ENCODE measurements at places on chromosomes 2 and 18.

DNA sequence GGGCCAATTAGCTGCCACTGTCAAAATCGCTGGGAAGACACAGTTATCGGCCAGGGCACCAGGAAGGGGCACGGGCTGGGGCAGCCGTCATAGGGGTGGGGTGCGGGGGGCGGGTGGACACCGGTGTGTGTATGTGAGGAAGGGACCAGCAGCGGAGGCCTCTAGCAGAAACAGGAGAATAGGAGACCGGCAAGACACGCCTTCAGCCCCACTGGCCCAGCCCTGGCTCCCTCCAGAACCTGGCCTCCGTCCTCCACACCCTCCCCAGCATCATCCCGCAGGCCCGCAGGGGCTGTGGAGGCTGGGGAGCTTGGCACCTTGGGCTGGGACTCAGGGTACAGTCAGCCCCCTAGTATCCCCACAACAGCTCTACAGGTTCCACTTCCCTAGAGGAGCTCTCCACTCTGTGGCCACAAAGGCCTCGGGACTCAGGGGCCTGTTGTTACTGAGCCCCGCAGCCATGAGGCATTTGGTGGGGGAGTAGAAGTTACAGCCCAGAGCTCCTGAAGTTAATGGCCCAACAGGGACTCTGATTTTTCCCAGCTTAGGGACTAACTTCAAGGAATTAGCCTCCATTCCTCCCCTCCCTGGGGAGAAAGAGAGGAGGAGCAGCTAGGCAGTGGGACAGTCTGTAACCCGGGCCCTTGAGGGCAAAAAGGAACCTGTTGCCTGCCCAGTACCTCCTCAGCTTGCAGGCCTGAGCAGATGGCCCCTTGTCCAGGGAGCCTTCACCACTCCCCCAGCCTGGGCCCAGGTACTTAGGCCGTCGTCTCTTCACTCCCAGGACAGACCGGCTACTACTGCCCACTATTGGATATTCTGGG lies 19.9 kb downstream of the SH2D6 start:
- no peak for DNase-seq

DNA sequence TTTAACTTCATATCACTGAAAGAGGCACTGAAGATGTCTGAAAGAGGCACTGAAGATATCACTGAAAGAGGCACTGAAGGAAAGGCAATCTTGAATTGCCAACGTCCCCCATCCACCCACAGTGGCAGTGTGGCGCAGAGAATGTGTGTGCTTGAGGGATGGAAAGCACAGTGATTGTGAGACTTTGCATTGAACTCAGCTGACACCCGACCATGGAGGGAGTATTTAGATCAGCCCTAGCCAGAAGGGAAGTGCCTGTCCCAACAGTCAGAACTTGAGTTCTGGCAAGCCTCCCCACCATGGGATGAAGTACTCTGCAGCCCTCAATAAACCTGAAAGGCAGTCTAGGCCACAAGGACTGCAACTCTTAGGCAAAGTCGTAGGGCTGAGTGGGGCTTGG lies 33.8 kb downstream of the MAP4K3 start:
- no peak for DNase-seq

DNA sequence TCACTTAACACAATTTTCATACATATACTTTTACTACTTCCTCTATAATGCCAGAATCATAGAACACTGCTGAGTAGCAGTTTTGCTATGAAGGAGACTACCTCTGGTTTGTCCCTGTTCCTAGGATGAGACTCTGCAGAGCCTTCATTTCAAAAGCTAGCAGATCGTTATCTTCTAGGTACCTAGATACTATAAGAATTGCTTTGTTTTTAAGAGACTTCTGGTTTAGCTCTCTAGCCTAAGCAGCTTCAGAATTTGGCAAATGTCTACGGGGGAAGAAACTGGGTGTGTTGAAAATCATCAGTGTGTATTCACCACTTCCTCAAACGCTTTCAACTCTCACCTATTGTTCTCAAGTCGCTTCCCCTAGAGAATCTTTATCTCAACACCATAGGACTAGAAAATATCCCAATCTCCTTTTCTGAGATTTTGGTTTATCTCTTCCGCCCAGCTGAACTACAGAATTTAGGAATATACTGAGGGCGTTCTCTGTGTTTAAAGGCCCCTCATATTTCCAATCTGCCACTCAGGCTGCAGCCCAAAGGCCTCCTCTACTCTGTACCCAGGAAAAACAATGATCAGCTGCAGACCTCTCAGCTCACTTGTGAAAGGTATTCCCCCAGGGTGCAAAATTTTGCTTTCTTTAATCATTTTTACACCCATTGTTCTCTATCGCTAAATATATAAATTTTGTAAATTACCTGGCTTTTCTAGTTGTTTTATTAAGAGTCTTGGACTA lies 28.7 kb downstream of the SMAD2 start:
- DNase-seq: no peak

GRCh38 chr2:239147376-239147775 lies 253.4 kb downstream of the HDAC4 start:
- DNase-seq: no peak

- no peak for DNase-seq
Observed at GRCh38 chr2:138447889-138448570, 53.5 kb upstream of the SPOPL start.

DNA sequence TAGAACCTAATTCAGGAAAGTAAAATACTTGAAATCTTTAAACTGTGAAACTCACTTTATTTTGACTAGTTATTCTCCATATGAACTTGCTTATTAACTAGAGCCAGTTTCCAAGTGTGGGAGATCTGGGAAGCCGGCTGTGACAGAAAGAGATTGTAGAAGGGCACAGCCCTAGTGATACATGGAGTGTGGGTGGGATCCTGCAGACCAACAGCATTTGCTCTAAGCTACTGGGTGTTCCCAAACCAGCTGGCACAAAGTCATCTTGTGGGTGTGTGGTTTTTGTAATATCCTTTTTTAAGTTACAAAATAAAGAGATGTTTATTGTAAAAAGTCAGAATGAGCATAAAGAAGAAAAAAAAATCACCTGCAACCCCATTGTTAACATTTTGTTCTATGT lies 3.4 kb downstream of the DUSP19 start:
- no peak for DNase-seq

DNA sequence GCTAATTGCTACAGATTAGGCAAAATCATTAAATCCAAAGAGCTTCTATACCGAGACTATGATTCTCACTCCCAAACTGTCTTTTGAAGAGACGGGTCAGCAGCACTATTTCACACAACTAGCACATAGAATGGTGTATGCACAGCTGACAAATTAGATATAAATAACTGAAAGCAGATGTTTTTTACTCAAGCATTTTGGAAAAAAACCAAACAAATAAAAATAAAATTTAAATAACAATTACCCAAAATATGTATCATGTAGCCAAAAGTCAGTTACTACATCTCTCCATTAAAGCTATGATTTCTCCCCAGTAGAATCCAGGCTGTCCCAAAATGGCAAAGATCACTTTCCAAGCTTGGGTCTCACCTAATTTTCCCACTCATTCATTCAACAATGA lies 107.9 kb downstream of the TMEM163 start:
- no peak for DNase-seq

DNA sequence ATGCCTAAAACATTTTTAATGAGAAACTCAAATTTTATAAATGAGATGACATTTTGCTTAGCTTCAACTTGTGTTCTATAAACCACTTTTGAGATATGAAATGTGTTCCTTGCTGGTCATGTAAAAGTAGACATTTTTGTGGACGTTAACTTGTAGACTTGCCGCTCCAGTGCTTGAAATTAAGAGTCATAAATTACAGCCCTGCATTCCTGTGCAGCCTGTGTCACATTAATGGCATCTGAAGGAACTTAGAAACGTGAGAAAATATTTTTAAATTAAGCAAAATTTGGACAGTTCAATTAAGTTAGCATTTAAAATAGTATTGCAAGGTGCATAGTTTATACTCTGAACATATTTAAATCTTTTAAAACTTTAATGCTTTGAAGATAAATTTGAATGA lies 98.3 kb upstream of the LDLRAD4 start:
- DNase-seq: no peak

- DNase-seq: no peak
Observed at GRCh38 chr2:100184055-100184737, 41.8 kb upstream of the AFF3 start.

GRCh38 chr2:127776122-127776780 lies 34.7 kb downstream of the WDR33 start:
- no peak for DNase-seq

- peak; percentile 24 for DNase-seq
Observed at GRCh38 chr2:16281451-16282335, 341.3 kb downstream of the MYCN start.

- no peak for DNase-seq
Observed at GRCh38 chr18:57269756-57270155, 82.6 kb upstream of the ST8SIA3 start.

GRCh38 chr2:145016711-145017110 lies 496.8 kb upstream of the ZEB2 start:
- DNase-seq: no peak

- no peak for DNase-seq
Observed at GRCh38 chr18:79516441-79516931, 120.8 kb downstream of the NFATC1 start.

- DNase-seq: no peak
Observed at GRCh38 chr2:179981085-179981484, 26.0 kb downstream of the CWC22 start.

GRCh38 chr18:9683418-9684396 lies 24.4 kb upstream of the RAB31 start:
- DNase-seq: peak; percentile 53

GRCh38 chr18:49008716-49009115 lies 58.0 kb upstream of the SMAD7 start:
- no peak for DNase-seq

DNA sequence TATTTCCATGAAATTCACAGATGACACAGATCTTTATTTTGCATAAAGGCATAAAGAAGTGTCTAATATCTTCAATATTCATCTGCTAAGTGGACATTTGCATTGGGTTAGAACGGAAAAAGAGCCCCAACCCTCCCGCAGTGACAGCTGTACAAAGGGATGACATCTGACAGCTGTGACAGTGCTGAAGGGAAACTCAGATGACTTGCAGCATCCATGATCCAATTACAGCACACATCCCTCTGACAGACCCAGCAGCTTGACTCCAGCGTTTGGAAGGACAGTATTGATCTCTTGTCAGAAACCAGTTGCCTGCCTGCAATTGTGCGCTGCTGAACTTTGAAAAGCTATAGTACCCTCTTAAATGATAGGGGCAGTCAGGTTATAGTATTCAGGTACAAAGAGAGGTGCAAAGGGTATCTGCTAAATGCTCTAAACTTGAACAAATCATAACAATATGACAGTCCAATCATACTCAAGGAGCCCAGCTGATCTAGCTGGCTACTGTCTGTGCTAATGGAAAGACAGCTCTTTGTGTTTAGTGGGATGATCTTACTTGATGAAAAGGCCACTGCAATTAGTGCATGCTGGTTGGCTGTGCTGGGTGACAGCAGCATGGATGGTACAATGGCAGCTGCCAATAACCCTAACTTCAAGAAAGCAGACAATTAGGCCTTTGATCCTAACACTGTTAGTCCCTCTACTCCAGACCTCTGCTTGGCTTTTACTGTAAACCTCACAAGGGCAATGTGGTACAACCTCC lies 599.2 kb downstream of the NR4A2 start:
- DNase-seq: no peak

GRCh38 chr2:86336675-86337243 lies 667 bp downstream of the REEP1 start:
- no peak for DNase-seq

- no peak for DNase-seq
Observed at GRCh38 chr2:205361272-205361671, 321.0 kb upstream of the NRP2 start.

GRCh38 chr2:18268400-18268799 lies 292.1 kb downstream of the RDH14 start:
- DNase-seq: no peak

GRCh38 chr2:68889500-68889899 lies 18.3 kb upstream of the BMP10 start:
- DNase-seq: no peak

- DNase-seq: no peak
Observed at GRCh38 chr18:78857314-78858150, 122.1 kb upstream of the SALL3 start.

DNA sequence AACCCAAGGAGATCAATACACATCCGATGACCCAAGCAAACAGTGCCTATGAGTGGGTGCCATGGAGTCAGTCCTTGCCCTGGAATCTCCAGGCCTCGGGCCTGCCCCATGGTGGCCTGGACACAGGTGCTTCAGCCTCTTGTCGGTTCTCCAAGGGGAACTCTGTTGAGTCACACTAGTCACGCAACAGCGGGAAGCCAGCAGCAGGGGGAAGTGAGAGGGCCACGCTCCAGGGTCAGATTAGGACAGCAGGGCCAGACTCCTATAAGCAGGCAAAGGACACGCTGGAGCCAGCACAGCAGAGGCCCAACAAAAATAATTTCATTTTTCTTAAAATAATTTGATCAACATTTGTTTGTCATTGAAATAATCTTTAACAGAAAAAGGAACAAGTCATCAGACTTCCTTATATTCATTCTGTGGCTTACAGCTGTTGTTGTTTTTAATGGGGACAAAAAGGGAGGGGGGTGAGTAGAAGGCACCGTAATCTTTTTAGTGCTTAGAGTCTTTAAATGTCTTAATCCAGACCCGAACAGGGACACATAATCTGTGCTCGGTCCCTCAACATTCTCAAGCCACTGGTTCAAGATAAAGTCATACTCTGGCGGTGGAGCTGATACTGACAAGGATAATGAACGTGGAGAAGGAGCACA lies 16.4 kb upstream of the ARMC9 start:
- no peak for DNase-seq

DNA sequence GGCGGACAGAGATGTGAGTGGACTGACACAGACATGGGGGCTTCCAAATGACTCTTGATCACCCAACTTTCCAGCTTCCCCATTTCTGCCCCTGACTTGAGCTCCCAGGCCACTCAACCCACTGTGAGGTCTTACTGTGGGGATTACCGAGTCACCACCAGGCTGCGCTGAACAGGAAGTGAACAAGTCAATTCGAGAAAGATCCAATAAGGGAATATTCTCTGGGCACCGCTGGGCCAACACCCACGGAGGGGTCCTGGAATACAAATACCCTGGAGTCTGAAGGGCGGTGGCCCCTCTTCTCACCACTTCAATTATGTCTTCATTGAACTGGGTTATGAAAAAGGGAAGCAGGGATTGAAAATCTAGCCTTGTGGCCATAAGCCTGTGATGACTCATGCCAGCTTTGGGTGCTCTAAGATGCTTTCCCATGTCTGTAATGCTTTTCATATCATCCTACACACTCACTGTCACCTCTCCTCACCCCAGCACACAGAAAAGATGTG lies 37.7 kb downstream of the BCL11A start:
- no peak for DNase-seq

DNA sequence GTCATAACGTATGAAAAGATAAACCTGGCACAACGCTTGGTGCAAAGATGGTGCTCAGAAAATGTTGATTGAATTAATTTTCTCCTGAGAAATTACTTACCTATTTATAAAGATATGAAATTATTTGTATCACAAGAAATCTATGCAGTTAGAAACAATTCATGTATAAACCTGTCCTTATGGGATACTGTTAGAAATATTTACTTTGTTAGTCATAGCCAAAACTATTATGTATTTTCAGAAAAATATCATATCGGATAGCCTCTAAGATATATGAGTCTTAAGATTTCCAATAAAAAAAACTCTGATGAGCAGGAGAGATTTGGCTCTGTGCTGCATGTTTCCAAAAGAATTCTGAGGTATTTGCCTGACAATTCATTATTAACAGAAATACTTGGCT lies 880.7 kb downstream of the LRRTM4 start:
- DNase-seq: no peak

- DNase-seq: no peak
Observed at GRCh38 chr2:117128461-117128860, 686.0 kb upstream of the DDX18 start.

All from DMS 273 treated with DMSO at 0.1 percent for 48 hours (cell line).